ENCODE measurements at places on chromosomes 1 and 21.

GRCh38 chr1:30437059-30437576 is 286.3 kb downstream of the MATN1 start:
- no peak for DNase-seq

- DNase-seq = no peak
Observed at GRCh38 chr1:61316493-61316892, 234.1 kb downstream of the NFIA start.

GRCh38 chr1:161082483-161082882 is 6.9 kb downstream of the NECTIN4 start:
- DNase-seq = no peak

DNA sequence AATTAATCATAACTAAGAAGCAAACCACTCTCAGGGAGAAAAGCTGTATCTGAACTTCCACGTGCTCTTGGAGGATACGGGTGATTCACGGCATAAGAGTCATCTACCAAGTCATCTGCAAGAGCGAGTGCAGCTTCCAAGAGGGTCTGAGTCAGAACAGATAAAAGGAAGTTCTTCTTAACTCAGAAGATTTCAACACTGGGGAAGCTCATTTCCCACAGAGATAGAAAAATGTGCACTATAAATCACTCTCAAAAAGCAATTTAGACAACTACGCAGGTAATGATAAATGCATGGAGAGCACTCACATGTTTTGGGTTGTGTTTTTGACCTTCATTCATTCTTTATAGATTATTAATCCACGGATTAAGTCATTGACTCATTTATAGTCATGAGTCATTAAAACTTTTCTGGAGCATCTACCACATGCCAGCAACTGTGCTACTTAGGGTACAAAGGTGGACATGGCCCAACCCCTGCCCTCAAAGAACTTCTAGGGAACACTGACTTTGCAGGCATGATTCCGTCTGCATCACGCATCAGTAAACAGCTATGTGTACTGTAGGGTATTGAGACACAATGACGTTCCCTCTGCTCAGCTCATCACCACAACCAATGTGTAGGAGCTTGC is 20.8 kb downstream of the KCNJ15 start:
- DNase-seq = peak; percentile 99

DNA sequence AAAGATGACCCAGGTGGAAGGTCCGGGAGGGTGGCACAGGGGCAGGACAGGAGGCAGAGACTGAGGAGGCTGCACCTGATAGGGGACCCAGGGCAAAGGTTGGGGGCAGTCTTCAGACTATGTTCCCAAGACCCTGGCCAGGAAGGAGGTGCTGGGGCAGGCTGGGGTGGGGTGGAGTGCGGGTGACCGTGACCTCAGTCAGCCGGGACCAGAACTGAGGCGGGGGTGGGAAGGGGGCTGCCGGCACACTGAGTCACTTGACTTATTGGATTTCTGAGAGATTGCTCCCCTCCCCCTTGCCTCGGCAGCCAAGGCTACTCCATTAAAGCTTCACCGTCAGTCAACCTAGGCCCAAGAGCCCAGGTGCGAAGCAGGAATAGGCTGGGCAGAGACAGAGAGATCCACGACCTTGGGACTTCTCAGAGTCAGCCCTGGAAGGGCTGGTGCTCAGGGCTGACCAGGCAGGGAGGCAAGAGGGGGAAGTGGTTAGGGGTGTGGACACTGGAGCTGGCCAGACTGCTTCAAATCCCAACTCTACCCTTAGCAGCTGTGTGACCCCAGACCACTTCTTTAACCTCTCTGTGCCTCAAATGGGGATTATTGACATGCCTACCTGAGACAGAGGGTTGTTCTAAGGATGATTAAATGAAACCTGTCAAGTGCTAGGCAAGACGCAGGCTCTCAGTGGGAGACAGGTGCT is 47.9 kb upstream of the LAPTM5 start:
- DNase-seq = no peak

DNA sequence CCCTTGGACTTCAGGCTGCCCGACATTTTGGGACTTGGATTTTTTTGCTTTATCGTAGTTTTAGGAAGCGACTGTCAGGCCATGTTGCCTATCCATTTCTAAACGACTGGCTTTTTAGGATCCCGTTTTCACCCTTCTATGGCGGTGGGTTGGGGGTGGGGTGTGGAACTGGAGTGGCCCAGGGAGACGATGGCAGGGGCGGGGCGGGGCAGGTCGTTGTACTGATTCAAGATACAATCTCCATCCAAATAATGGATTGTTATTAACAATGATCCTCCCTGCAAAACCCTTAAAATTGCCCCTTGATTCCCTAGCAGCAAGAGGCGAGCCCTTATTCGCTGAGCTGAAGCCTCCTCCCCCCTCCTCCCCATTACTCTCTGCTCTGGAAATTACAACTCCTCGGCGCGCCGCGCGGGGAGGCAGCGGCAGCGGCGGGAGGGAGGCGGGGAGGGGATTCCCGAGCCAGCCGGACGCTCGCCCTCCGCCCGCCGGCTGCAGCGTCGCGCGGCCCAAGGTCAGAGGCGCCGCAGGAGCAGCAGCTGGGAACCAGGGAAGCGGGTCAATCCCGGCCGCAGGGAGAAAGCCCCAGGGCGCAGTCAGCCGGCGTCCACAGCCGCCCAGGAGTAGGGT is at the start of gene TRIM67:
Gene TRIM67, plus strand, starts transcription at position 392 of the 630 bp plus-strand sequence. CDS start 912 bp downstream, outside the sequence.
- peak; percentile 39 for DNase-seq

DNA sequence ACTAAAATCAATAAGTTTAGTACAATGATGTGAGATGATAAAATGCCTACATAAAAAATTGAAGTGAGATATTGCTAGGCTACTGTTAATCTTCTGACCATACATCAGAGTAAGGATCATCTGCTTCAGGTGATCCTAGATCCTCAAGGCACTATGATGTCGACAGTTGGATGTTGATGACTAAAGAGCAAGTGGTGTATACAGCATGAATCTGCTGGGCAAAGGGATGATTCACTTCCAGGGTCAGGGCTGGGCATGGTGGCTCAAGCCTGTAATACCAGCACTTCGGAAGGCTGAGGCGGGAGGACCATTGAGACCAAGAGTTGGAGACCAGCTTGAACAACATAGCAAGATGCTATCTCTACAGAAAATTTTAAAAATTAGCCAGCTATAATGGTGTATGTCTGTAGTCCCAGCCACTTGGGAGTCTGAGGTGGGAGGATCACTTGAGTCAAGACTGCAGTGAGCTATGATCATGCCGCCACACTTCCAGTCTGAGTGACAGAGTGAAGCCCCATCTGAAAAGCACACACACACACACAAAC is 24.6 kb downstream of the NUF2 start:
- peak; percentile 45 for DNase-seq

DNA sequence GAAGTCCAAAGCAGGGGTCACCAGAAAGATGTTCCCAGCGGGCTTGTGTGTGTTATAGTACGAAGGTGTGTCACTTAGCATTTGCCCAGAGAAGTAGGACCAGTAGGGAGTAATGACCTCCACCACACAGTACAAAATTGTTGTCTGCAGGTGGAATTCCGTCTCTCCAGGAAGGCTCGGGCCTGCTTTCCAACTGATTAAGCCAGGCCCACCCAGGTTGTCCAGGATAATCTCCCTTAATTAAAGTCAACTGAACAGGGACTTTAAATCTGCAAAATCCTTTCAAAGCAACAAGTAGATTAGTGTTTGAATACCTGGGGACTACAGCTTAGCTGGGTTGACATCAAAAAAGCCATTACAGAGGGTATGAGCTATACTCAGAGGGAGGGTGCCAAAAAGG is 131.3 kb downstream of the BACH1 start:
- DNase-seq = no peak

- no peak for DNase-seq
Observed at GRCh38 chr1:198977909-198978308, 339.1 kb downstream of the PTPRC start.

GRCh38 chr1:186534401-186534800 is 73.5 kb upstream of the PDC start:
- no peak for DNase-seq

- peak; percentile 14 for DNase-seq
Observed at GRCh38 chr1:185734929-185735700, 924 bp downstream of the HMCN1 start.

DNA sequence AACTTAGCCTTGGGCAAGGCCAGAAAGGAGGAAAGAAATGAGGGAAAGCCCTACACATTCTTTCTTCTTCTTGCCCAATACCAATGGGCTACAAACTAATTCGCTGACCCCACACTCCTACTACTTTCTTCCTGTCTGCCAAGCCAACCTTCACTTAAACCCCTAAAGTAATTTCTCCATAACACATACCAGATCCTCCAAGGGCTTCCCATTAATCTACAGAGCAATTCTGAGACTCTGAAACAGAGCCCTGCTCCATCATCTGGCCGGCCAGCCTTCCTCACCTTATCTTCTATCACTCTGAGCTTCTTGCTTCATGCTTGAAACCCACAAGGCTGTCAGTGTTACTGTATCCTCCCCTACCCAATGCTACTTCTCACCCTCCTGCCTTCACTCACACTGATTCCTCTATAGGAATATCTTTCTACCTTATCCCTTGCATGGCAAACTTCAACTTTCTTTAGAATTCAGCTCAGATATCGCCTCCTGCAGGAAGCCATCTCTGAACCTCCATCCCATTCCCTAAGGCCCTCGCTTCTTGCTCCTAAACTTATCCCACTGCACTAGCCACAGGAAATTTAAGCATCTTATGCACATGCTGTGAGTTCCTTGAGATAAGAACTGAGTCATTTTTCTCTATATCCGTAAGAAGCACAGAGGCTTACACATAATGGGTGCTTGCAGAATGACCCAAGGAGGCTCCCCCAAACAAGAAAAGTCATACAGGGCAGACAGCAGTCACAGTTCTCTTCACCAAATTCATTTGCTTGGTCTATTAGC is 81.9 kb downstream of the JAK1 start:
- peak; percentile 56 for DNase-seq

All from iris pigment epithelial cell (primary cell).